ENCODE measurements at places on chromosomes 12 and 14.

DNA sequence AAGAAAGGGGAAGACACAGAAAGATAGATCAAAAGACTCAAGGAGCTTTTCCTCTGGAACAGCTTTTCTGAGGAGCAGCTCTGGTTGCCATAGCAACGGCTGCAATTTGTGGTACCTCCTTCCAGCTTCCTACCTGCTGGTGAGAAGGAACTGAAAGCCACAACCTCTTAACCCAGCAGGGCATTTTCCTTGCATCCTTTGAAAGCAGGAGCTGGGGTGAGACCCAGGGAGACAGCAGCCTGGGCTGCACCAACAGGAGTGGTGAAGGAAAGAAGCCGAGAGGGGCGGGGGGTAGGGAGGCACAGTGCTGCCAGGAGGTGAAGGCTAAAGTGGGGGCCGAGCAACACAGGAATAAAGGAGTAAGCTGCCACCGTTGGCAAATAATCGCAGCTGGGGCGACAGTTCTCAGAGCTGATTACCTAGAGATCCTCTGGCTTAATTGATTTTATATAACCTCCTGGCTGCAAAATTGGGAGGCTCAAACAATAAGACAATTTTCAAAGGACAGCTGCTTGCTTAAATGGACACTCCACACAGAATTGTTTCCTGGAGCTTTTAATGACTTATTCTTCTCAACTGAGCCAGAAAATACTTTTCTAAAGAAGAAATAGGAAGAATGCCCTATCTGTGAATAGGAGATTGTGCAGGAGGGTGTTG lies 129.4 kb downstream of the RPAP3 start:
- no peak overlapping the region for H3K27ac ChIP-seq
- DNase-seq, result no peak
- H3K4me1 ChIP-seq, result no peaks in the 10 kb centered on the region
- H3K27me3 ChIP-seq, result no peaks in the 10 kb centered on the region
- H3K4me3 ChIP-seq, result no peak overlapping the region

DNA sequence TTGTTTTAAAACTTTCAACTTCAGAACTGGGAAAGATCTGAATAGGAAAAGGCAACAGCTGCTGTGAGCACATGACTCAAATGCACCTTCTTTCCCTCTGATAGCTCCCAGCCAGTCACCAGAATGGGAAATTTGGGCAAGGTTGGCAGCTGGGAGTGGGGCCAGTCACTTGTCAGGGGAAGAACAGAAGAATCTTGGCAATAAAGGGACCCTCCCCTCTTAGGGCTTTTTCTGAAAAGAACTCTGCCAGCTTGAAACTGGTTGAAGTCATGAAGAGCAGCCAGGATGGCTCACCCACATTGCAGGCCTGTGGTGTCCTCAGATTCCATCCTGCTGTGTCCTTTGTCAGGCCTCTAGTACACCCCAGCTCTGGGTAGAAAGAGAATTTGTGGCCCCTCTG lies 10.3 kb upstream of the RIC8B start:
- DNase-seq, result no peak
- no peak overlapping the region for H3K27ac ChIP-seq
- H3K4me1 ChIP-seq, result peaks cover 29% of the 10 kb centered on the region
- H3K4me3 ChIP-seq, result no peak overlapping the region
- no peaks in the 10 kb centered on the region for H3K36me3 ChIP-seq

GRCh38 chr14:96616161-96616721 lies 114.1 kb downstream of the PAPOLA start:
- H3K27ac ChIP-seq, result no peak overlapping the region
- no peaks in the 10 kb centered on the region for H3K36me3 ChIP-seq
- DNase-seq, result no peak
- H3K4me3 ChIP-seq, result no peak overlapping the region
- H3K4me1 ChIP-seq, result no peaks in the 10 kb centered on the region
- H3K27me3 ChIP-seq, result peaks cover 12% of the 10 kb centered on the region

- H3K4me3 ChIP-seq, result no peak overlapping the region
- H3K36me3 ChIP-seq, result no peaks in the 10 kb centered on the region
- DNase-seq, result no peak
- no peak overlapping the region for H3K27ac ChIP-seq
- H3K27me3 ChIP-seq, result no peaks in the 10 kb centered on the region
Observed at GRCh38 chr14:60085085-60085484, 6.6 kb upstream of the PCNX4 start.

- H3K27ac ChIP-seq, result peak overlapping the region; percentile 79
- no peaks in the 10 kb centered on the region for H3K36me3 ChIP-seq
- peaks cover 49% of the 10 kb centered on the region for H3K4me1 ChIP-seq
- H3K27me3 ChIP-seq, result no peaks in the 10 kb centered on the region
Observed at GRCh38 chr14:103625356-103626095, 3.5 kb upstream of the KLC1 start.

DNA sequence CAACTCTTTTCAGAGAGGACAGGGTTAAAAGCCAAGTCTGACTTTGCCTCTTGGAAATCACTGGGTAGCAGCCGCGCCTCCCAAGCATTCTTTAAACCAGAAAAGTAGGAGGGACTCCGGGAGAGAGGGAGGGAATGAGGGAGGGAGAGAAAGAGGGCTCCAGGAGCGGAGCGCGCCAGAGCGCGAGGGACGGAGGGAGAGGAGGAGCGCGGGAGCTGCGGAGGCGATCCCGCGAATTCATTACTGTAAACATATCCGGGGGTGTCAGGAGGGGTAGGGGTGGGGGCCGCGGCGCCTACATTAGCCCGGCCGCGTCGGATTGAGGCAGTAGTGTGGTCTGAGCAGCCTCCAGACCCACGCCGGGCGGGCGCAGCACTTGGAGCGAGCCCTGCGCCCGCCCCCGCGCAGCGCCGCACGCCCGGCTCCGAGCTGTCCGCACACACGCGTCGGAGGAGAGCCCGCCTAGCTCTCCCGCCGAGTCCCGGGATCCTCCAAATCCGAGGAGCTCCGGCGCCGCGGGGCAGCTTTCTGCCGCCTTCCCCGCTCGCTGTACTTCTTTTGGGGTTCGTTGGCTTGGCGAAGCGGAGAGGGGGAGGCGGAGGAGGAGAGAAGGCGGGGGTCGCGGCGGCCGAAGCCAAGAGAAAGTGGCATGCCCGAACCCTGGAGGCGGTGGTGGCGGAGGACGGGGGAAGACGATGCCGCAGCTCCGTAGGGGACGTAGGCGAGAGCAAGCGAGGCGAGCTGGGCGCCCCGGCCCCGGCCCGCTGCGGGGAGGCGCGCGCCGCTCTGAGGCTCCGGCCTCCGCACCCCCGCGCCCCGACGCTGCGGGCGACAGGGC lies 3.3 kb downstream of the FLRT2 start:
- peak; percentile 43 for DNase-seq
- no peak overlapping the region for H3K27ac ChIP-seq
- H3K27me3 ChIP-seq, result peaks cover 76% of the 10 kb centered on the region

DNA sequence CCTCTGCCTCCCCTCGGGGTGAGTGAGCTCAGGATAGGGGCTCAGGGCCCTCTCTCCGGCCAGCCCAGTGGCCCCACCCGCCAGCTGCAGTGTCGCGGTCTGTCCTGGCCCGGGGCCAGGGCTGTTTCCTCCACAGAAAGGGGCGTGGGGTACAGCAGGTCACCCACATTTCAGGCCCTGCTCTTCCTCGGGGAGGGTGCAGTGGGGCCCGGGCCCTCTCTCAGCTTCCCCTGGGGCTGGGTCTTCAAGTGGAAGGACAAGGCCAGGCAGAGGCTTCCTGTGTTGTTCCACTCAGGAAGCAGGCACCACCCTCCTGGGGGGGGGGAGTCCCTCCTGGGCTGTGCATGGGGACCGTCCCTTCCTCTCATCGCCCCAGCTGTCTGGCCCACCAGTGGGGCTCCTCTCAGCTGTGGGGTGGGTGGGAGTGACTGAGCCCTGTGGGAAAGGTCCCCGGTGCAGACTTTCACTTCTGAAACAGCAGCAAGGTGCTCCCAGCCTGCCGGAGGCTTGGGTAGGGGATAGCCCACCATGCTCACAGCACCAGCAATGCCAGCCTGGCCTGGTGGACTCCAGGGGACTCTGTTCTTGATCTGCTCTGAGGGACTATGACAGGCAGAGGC lies 3.7 kb downstream of the GPR132 start:
- peaks cover 5% of the 10 kb centered on the region for H3K27me3 ChIP-seq
- peak overlapping the region; percentile 82 for H3K27ac ChIP-seq
- no peaks in the 10 kb centered on the region for H3K36me3 ChIP-seq
- peak; percentile 72 for DNase-seq

DNA sequence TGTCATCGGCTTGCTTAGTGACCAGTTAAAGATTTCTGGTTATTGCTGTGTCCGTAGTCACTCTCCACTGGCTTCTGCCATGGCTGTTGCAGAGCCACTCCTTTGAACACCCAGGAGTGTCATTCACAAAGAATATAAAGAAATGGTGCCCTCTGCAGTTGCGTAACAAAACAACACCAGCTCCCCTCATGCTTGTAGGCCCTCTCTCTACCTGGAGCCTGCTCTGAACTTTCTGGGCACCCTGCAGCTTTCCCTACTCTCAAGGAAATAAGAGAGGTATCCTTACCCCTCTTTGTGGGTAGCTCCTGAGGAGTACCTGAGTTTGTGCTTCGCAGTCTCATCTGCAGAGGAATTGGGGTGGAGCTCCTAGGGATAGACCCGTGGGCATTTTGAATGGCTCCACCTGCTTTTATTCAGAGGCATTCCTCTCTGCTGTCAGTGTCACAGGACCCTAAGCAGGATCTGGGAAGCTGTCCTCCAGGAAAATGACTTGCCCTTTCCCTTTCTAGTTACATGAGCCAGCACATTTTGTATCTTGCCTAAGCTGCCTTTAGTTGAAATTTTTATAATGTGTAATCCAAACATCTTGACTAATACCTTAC lies 97.2 kb upstream of the TMEM260 start:
- H3K27me3 ChIP-seq, result no peaks in the 10 kb centered on the region
- no peak overlapping the region for H3K4me3 ChIP-seq
- no peaks in the 10 kb centered on the region for H3K4me1 ChIP-seq
- DNase-seq, result no peak
- H3K36me3 ChIP-seq, result no peaks in the 10 kb centered on the region
- no peak overlapping the region for H3K27ac ChIP-seq

GRCh38 chr12:76784600-76785051 lies 20.7 kb downstream of the ZDHHC17 start:
- H3K4me1 ChIP-seq, result peaks cover 29% of the 10 kb centered on the region
- H3K27ac ChIP-seq, result peak overlapping the region; percentile 31
- H3K4me3 ChIP-seq, result no peak overlapping the region
- DNase-seq, result no peak
- no peaks in the 10 kb centered on the region for H3K27me3 ChIP-seq

DNA sequence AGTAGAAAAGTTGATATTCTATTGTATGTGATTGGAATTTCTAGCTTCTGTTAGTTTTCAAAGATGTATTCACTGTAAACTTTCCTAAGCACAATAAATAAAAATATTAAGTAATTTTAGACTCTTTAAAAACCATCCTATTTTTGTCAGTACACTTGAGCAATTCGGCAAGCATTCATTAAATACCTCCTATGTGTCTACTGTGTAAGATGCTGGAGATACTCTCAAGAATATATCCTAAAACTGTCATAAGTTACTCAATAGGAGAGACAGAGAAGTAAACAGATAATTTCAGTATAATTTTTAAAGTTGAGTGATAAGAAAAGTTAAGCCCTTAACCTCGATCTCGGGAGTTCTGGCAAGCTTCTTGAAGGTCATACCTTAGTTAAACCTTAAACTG lies 46.1 kb downstream of the FANCM start:
- H3K4me1 ChIP-seq, result no peaks in the 10 kb centered on the region
- no peak for DNase-seq
- no peak overlapping the region for H3K4me3 ChIP-seq
- H3K36me3 ChIP-seq, result no peaks in the 10 kb centered on the region

DNA sequence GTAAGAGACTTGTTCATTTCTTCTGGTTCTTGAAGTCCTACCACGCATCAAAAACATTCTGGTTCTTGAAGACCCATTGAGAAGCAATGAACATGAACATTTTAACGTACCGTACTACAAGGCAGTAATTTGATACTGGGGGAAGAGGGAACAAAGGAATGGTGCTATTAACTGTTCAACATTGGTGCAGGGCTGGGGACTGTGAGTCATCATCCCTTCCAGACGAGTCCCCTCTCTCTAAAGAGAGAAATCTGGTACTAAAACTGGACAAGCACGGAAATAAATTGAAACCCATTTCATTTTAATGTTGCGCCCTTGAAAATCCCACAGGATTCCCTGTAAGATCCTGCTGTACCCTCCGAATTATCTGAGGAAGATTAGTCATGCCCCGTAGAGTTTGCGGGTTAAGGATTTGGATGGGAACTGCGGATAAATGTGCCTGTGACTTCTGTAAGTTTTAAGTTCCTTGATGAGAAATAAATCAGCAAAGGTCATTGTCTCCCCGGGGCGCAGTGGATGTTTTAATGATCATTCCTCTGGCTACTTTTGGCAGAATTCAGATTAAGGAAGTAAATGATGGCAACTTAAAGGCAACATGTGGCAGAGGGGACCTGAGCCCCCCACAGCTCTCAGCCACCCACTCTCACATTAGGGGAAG lies 78.6 kb downstream of the KCNK13 start:
- H3K36me3 ChIP-seq, result no peaks in the 10 kb centered on the region
- H3K4me3 ChIP-seq, result no peak overlapping the region
- no peaks in the 10 kb centered on the region for H3K27me3 ChIP-seq
- no peak overlapping the region for H3K27ac ChIP-seq
- no peaks in the 10 kb centered on the region for H3K4me1 ChIP-seq

DNA sequence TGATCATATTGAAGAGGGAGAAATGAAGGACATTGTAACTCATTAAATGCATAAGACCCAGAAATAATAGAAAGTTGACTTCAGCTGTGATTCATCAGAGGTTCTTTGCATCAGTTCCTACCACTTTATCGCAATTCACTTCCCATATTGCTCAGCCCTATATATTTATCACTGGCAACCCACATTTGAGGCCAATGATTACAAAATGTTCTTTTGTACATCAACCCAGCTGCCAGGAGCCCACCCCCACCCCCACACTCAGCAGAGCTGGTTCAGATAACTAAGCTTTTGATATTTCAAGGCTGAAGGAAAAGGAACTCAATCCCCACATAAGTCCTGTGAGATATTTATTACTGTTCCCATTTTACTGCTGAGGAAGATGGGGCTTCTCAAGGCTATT lies 51.2 kb upstream of the TMPO start:
- H3K36me3 ChIP-seq, result no peaks in the 10 kb centered on the region
- H3K27me3 ChIP-seq, result no peaks in the 10 kb centered on the region
- no peak overlapping the region for H3K27ac ChIP-seq
- peaks cover 9% of the 10 kb centered on the region for H3K4me1 ChIP-seq

DNA sequence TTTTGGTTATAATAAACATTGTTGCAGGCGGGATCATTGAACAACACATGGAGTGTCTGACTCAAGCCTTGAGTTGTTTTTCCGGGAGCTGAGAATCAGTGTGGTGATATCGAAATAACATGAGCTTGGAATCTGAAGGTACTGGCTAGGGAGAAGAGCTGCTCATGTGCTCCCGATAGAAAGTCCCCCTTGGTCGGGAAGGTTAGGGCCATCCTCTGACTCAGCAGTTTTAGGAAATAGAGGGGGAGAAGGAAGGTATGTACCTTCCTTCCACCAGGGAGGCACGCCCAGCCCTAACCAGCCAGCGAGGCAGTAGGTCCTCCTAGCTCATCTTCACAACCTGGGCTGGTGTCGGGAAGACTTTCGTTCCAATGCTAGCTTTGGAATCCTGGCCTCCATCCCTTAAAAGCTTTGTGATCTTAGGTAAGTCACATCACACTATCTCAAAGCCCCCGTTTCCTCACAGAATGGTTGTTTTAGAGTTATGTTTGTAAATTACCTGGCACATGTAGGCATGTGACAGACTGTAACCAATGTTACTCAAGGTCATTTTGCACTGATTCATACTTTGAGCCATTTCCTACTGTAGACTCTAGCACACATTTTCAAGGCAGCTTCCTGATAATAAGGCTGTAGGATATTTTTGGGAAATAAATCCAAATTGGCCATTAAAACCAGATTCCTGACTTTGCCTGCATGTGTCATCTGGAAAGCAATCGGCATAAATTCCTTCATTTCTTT lies 1.9 kb upstream of the RAB35 start:
- peak overlapping the region; percentile 86 for H3K4me3 ChIP-seq
- peaks cover 15% of the 10 kb centered on the region for H3K36me3 ChIP-seq
- H3K27me3 ChIP-seq, result no peaks in the 10 kb centered on the region
- no peak overlapping the region for H3K27ac ChIP-seq

Data from lower lobe of right lung (tissue), 2 donors.